ENCODE measurements at places on chromosomes 2 and 18.
A peak's percentile ranks its signal among the peaks of the same experiment; 100 is the strongest.

GRCh38 chr2:88751768-88752167, 60.3 kb downstream of the RPIA start:
- no peak for DNase-seq

- no peak for DNase-seq
Observed at GRCh38 chr18:52979892-52980291, 639.9 kb downstream of the DCC start.

DNA sequence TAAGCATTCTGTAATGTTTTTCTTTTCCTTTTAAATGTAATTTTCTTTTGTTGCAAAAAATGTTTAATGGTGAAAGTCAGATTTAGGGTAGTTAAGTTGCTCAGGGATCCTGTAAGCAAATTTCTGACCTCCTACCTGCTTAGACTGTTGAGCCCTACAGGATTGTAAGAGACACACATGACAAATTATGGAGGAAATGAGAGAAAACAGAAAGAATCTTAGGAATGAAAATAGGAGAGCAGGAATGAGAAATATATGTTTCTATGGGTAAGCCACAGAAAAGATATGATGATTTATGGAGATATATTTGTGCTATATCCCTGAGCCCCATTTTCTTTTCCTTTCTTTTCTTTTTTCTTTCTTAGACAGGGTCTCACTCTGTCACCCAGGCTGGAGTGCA, 28.3 kb downstream of the CYBRD1 start:
- DNase-seq: peak; percentile 66

DNA sequence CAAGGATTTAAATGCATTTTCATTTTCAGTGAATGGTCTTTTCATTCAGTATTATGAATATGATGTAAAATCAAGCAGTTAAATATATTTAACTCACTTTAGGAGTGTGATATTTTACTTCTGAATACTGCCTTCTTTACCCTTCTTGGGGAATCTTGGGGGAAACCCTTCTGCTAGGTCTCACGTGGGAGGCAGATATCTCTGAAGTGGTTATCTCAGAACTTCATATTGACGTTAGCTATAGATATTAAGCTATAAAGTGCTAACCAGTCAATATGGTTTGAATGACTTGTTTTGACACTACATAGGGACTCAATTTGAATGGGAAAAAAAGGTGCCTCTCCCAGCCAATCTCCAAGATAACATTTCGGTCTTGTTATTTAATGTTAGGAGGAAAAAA, 9.8 kb downstream of the REL start:
- no peak for DNase-seq

DNA sequence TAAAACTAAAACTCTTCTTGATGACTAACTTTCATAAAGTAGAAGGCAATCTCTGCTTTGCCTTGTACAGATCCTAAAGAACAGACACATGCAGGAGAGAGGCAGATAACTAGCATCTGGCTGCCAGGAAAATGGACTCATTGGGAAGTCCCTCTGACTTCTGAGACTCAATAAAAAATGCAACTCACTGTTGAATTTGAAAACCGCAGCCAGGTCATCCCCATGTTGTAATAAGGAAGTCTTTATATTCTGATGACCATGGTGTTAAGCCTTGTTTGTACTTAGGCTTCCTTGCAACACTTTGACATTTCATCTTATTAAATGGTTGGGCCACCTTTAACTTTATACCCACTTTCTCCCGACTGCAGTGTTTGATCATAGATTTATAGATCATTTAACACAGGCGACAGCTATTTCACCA, 375.1 kb upstream of the KCNH7 start:
- peak; percentile 65 for DNase-seq
